Activated CD8-positive, alpha-beta memory T cell treated with anti-CD3 and anti-CD28 coated beads for 4 hours (primary cell): ENCODE measurements at places on chromosomes 7 and 10.

DNA sequence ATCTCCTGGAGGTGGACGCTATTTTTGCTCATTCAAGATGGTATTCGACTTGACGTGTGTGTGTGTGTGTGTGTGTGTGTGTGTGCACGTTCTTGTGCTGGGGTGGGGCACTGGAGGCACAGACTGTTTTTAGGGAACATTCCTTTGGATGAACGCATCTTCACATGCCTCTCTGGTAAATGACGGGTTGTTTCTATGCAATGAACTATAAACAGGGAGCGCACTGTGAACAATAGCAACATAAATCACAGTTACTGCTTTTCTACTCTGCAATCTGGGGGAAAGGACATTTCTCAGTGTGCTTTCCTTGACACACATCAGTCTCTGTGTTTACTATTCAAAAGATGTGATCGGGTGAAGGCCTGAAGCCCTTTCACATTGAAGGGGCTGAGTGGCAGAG is 120.1 kb upstream of the PITRM1 start:
- no peak for DNase-seq

DNA sequence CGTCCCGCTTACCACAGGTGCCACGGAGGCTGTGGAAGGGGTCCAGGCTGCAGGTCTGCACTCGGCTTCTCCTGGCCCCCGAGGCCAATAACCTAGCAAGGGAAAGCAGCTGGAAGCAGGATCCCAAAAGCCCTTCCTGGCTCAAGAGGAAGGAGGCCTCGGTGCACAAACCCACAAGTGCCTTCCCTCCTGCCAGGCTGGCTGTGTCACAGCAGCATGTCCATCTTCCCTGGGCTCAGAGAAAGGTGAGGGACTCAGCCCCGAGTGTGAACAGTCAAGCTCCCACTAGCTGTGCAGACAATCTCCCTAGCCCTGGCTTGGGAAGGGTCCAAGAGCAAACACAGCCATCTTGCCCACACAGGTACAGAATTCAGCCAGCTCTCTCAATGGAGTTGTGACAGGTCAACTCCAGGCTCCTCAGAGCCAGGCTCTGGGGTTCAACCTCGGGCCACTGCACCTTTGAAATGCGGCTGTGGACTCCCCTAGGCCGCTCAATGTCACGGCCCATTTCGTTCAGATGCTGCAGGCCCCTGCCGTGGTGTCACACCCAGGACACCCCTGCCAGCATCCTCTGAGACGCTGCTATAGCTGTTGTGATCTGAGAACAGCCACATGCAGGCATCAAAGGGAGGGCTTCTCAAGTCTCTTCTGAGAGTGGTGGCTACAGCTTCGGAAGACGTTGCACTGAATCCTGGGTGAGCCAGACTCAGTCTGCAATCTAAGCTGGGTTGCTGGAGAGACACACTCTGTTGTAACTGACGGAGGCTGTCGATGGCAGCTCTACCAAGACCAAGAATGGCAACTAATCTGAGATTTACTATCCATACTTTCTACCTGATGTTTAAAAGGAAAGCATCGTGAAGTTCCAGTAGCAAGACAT is 137.9 kb downstream of the DIP2C start:
- no peak for DNase-seq

- no peak for DNase-seq
Observed at GRCh38 chr10:61066661-61067344, 122.8 kb upstream of the RHOBTB1 start.

DNA sequence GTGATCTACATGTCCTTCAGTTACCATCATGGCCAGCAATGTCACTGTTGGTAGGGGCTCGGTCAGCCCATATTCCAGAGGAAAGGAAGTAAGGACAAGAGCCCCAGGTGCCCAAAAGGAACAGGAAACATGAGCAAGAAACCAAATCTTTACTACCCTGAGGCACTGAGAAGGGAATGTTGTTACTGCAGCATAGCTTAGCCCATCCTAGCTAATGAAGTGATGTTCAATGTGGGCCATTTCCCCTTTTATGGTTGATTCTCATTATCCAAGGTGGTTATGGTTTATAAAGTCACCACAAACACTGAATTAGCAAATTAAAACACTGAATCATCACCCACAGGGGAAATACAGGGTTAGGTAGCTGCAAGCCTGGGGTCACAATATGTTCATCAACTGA is 88.4 kb upstream of the C10orf90 start:
- no peak for DNase-seq

DNA sequence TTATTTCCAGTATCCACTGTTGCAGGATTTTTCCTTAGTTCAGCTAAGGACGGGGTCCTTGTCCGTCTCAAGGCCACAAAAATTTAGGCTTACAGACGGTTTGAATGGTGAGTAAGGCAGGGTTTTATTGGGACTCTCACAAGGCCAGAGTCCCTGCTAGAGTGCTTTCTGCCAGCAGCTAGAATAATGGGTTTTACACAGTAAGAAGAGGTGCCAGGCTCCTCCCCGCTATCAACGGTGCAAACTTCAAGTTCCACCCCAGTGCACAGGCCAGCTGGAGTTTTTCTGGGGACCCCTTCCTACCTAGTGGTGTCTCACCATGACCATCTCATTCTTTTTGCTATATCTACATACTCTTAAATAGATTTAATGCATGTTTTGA is 198.5 kb upstream of the KCTD7 start:
- DNase-seq = no peak
